H54 (cell line): ENCODE measurements at places on chromosomes 1 and 21.

DNA sequence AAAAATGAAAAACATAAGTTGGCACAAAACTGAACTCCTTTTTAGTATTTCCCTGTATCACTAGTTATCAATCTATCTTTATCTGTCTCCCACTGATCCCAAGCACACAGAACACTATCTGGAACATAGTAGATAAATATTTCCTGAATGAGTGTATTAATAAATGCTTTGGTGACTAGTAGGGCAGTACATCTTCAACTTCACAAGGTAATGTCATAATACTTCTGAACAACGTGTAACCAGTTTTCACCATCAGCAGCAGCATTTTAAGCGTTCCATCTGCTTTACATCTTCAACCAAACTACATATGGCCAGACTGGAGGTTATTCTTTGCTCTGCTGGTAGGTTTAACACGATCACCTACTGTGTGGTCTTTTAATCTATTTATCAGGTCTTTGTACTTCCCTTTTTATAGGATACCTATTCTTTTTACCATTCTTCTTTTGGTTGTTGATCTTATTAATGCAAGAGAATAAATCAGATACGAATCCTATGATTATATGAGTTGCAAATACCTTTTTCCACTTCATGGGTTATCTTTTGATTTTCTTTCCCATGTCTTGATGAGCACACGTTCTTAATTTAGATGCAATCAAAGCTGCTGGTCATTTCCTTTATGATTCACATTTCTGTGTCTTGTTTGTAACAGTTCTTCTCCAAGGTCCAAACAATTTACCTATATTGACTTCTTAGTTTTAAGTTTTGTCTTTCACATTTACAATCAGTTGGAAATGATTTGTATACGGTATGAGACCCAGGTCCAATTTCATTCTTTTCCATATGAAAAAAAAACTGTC, 16.3 kb downstream of the GPBP1L1 start:
- no peak for DNase-seq

GRCh38 chr1:109806733-109807400, 43.1 kb upstream of the EPS8L3 start:
- DNase-seq = no peak

DNA sequence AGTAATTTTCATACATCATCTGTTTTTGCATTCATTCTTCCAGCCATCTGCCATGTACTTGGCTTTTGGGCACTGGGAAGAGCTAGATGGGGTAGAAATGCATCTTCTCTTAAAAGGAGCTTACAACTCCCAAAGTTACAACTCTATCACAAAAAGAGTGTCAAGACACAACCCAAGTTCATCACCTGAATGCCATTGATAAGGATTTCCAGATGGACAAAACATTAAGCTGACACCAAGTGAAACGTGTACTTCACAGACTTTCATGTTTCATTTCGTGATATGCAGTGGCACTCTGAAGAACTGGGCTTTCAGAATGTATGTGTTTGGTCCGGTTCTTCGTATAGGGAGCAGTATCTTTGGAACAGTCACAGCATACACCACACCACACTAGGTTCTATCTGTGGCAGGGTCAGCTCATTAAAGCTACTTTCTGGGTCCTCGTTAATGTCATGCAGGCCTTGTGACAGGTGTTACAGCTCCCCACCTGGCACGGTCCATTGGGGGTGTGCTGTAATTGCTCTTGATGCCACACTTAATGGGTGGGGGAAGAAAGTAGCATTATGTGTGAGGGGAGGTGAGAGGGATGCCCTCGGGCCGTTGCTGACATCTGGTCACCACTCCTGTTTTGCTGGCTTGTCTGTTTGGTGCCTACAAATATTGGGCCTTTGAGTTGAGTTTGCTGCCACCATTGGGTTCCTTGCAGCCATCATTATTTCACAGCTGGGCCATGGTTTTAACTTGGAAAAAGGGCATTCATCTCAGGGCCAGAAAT, 164.9 kb downstream of the NFIA start:
- DNase-seq = no peak

- no peak for DNase-seq
Observed at GRCh38 chr1:30586671-30587070, 136.7 kb downstream of the MATN1 start.

- DNase-seq = no peak
Observed at GRCh38 chr1:244680667-244681066, 27.7 kb downstream of the DESI2 start.

- no peak for DNase-seq
Observed at GRCh38 chr1:93525431-93525830, 77.5 kb downstream of the FNBP1L start.

- no peak for DNase-seq
Observed at GRCh38 chr1:41492341-41492848, 7.9 kb upstream of the EDN2 start.

DNA sequence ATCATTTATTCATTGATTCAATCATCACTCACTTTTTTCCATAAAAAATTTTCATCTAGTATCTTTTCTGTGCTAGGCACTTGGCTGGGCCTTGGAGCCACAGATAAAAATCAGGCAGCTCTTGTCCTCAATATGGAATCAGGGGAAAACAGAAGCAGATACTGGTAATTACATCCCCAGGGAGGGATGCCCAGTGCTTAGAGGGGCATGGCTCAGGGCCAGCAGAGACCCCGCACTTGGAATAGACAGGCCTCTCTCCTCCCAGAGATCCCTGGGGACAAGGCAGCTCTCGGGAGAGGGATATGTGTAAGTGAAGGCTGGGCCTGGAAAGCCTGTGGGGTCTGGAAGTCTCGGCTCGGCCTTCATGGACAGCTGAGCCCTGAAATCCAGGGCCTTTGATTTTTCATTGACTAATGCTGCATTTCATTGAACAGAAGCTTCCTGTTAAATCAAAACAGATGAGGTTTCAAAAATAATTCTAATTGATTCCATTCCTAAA, 180.4 kb downstream of the FOXD2 start:
- no peak for DNase-seq

GRCh38 chr1:236149003-236149595, 6.8 kb downstream of the GPR137B start:
- no peak for DNase-seq

- DNase-seq = no peak
Observed at GRCh38 chr21:14099570-14099969, 111.2 kb downstream of the LIPI start.
